GM04504 (cell line): ENCODE measurements at places on chromosomes 11 and 22.

DNA sequence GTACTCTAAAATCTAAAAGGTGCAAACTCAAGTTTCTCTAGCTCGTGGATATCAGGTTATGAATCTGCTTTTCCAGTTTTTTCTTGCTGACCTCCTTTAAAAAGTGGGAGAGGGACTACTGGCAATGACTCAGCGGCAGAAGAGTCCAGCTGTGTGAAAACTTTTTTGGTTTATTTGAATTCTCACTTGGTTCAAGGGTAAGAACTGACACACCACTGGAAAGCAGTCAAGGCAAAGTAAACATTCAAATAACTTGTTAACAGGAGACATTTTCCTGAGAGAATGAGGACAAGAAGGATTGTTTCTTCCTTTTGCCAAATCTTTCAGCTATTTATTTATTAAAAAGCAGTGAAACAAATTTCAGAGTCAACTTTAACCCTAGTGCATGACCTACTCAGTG lies 36.1 kb downstream of the CDON start:
- no peak for DNase-seq

DNA sequence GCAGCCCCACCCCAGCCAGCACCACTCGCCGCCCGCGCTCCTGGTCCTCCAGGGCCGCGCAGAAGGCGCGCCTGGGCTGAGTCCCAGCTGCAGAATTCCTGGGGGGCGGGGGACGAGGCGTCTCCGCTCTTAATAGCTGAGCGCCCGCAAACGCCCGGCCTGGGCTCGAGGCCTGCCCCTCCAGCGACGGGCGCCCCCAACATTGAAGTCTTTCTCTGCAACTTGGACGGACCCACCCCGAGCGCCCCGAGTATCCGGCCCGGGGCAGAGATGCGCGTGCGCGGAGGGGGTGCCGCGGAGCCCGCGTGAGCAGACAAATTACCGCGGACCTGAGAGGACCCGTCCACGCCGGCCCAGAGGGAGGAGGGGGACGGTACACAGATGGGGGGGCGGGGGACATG lies 6.7 kb upstream of the SYT7 start:
- DNase-seq, result no peak

DNA sequence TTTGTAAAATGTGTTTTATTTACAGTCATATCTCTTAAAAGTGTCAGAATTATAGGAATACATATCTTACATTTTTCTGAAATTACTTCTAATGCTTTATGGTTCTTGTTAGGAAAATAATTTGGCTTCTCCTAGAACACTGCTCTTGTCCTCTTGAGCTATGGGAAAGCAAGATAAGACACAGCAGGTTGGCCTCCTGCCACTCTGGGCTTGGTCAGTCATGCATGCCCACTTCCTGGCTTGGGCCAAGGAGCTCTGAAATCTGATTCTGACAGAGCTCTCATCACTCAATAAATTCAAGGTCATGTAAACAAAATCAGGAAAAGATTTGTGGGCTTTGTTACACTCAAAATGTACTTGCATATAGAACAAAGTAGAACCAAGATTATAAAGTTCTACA lies 1036.0 kb downstream of the OPCML start:
- no peak for DNase-seq

DNA sequence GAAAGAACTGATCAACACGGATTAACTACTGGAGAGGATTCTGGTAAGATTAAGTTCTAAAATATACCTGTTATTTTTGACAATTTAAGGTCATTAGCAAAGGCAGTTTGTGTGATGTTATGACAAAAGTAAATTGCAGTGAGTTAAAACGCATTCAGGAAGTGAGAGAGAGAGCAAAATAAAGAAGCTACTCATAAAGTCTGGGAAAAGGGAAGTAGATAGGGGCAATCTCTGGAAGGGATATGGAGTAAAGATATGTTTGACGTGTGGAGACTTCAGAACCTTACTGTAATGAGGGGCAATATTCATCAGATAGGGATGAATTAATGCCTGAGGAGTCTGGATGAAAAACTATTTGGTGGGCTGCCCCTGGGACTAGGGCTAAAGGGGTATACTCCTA lies 16.8 kb downstream of the OR56B4 start:
- no peak for DNase-seq
